ENCODE measurements at places on chromosomes 7 and 10.

- DNase-seq, result no peak
Measured at GRCh38 chr7:37116093-37116701, 332.5 kb downstream of the ELMO1 start.

DNA sequence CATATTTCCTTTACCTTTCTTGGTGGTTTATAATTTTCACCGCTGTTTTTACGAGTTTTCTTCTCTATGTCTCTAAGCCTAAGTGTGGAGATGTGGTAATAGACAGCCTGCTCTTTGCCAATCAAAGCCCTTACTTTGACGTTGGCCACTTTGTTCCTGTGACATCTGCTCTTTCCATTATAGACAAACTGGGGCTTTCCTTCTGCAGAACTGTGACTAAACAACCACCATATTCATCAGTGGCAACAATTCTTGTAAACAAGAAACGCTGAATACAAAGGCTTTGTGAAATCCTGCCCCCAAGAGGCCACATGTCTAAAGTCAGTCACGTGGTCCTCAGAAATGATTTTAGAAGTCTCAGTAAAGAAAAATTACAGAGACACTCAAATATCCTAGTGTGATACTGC lies 59.6 kb upstream of the CAPZA2 start:
- no peak for DNase-seq

GRCh38 chr7:89966067-89966664 lies 188.1 kb upstream of the STEAP1 start:
- DNase-seq, result no peak

GRCh38 chr10:61284222-61284890 lies 168.8 kb downstream of the TMEM26 start:
- no peak for DNase-seq

GRCh38 chr7:157410831-157411556 lies 74.2 kb downstream of the DNAJB6 start:
- DNase-seq, result no peak

- no peak for DNase-seq
Measured at GRCh38 chr7:140160308-140160707, 16.5 kb downstream of the KDM7A start.

DNA sequence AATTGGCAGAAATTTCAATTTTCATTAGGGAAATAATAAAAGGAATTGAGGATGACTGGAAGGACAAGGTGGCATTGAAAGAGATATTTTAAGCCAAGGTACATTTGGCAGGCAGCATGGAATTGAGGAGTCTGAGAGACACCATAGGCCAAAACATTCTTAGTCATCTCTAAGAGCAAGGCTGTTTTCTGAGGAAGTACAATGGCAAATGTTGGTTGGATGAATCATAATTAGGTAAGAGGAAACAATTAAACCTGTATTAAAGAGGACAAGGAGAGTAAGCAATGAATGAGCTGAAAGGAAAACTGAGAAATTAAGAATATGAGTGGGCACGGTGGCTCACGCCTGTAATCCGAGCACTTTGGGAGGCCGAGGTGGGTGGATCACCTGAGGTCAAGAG lies 86.3 kb downstream of the MRPL32 start:
- no peak for DNase-seq

GRCh38 chr7:141675436-141676215 lies 26.3 kb downstream of the DENND11 start:
- no peak for DNase-seq

DNA sequence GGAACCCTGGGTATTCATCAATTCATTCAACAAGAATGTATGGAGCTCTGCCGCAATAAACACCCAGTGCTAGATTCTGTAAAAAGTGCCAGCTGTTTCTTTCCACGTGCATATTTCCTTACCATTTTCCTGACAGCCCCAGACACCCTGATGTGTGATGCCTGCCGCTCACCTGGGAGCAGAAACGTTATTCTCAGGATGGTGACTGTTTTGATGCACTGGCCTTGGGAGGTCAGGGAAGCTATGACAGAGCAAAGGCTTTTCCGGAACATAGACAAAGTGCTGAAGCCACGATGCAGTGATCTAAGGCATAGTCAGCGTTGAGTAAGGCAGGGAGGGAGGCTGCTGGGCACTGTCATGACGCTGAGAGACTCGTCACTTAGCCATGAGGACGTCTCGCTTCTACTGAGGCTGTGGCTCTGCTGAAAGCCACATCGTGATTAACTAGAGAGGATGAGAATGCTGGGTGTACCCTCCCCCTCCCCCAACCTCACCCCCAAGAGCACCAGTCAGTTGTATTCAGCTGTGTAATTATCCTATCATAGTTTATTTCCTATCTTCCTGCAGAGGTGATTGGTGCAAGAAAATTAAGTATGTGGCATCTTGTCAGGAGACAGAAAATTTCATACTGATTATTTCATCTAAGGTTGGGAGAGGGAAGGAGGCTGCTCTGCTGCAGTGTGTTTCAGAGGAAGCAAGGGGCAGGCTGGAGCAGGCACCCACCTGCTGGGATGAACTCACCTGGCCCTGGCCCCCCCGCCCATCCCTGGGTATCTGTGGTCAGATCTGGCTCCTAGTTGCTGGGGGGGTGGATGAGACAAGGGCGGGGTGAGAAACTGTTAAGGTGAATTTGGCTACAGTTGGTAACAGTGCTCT lies 48.8 kb upstream of the SMNDC1 start:
- DNase-seq, result peak; percentile 62

DNA sequence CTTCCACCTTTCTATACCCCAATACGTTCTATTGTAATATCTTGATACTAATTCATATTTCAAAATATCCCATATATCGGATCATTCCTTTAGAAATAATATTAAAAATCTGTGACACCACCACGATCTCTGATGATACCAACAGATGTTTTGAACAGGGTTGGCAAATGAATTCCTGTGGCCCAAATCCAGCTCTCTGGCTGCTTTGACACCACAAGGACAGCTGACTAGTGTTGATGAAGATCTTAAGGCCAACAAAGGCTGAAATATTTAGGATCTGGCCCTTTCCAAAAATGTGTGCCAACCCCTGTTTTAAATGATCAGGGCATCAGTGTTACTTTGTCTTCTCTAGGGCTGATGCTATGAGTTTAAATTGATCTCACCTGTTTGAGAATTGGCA lies 380.7 kb upstream of the PFKP start:
- no peak for DNase-seq

- DNase-seq, result no peak
Measured at GRCh38 chr7:37494926-37495325, 46.3 kb upstream of the ELMO1 start.

- DNase-seq, result no peak
Measured at GRCh38 chr7:96034940-96035727, 262.8 kb downstream of the DYNC1I1 start.

- DNase-seq, result no peak
Measured at GRCh38 chr7:37504801-37505200, 56.1 kb upstream of the ELMO1 start.

DNA sequence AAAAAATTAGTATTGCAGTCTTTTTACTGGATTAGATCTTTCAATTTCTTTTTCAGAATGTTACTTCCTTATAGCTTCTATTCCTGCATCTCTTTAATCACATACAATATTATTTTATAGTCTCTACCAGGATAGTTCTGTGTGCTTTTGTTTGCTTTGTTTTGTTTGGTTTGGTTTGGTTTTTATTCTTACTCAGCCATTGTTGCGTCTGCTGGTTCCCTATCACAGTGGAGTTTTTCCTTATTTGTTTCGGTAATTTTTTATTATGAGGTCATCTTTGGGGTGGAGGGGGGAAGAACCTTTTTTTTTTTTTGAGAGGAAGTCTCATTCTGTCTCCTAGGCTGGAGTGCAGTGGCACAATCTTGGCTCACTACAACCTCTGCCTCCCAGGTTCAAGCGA lies 9.0 kb upstream of the BAIAP2L1 start:
- DNase-seq, result no peak
